Mucosa of descending colon (tissue), 3 donors: ENCODE measurements at places on chromosomes 3 and 15.

DNA sequence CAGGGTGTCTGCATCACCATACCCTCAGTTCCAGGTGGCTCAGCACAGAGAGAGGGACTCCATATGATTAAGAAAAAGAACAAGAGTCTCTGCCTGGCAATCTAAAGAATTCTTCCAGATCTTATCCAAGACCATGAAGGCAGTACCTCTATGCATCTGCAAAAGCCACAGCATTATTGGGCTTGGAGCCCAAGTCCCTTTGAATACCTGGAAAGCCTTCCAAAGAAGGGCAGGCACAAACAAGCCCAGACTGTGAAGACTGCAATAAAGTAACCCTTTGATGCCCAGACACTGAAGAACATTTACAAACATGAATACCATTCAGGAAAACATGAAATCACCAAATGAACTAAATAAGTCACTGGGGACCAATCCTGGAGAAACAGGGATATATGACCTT lies 60.9 kb upstream of the DIPK2A start:
- no peak for DNase-seq

DNA sequence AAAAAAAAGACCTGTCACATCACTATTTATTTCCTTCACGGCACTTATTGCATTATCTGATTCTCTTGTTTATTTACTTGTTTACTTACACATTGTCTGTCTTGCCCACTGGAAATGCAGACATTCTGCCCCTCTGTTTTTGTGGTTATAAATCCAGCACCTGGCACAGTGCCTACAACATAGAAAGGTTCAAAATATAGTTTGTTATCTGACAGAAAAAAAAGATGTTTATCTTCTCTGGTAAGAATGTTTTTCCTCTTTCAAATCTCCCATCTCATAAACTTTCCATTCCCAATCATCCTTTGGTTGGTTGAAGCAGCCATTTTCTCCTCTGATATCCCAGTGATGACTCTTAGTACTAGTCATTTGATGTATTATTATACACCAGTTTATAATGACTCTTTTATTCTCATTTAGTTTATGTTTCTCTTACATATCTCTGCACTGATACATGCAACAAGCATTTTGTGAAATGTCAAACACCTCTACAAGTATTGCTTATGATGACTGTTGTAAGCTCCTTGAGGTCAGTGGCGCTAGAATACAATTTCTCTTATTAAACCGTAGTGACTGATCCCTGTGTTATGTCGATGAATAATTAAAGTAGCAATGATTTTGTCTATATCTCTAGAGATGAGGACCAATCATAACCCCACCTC lies 398.4 kb upstream of the TBL1XR1 start:
- no peak for DNase-seq

DNA sequence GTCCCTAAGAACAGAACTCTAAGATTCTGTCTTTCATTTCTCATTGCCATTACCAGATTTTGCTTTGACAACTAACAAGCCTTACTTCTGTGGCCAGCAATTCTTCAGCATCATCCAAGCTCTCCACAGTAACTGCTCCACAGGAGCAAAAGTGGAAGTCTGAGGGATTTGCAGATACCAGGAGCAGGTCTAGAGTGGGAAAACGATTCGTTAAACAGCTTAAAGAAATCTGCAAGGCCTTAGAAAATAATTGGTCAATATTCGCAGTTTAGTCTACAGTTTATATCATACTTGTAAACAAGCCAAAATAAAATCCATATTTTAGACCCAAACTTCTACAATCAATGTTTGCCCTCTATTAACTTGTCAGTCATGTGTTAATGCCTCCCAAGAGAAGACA lies 24.1 kb downstream of the MYH15 start:
- no peak for DNase-seq

DNA sequence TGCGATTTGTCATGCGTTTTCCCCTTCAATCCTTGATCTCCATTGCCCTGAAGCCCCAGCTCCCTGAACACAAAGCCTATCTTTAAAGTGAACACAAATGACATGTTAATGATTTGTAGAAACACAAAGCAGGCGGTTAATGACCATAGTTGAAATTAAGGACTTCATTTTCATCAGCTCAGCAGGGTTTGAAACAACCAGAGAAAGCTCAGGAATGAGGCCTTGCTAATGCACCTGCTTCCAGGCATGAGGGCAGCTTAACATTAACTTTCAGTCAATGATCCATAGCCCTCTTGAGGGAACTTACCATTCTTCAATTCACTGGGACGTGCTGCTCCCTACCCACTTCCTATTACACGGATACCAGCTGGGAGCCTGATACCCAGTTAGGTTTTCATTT lies 427.2 kb upstream of the CBLB start:
- no peak for DNase-seq

- no peak for DNase-seq
These were observed 386.3 kb upstream of the EPHA6 start for GRCh38 chr3:96428097-96428496.

DNA sequence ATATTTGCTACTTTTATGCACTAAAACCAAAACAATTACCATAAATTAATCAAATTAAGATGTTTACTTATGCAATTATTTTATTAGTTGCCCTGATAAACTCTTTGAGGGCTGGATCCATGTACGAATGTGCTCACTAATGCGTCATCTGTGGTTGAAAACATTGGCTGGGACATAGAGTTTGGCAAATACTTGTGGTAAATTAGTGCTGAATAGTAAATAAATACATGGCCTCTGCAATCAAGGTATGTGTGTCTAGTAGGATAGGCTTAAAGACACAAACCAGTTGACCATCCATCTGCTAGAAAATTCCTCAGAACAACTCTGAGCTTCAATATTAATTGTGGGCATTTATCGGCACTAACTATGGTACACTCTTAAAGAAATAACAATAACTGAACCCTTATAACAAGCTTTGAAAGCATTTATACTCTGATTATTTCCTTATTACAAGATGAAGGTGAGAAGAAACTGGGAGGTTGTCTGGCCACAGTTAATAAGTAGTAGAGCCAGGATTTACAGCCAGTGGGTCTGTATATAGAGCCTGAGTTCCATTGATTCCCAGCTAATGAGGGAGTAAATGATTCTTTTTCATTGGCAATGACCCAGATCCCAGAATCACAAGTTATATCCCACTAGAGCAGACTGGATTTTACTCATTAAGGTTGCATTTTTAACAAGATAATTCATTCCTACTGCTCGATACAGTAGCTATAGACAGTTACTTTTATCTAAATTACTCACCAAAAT lies 169.5 kb upstream of the CNTN6 start:
- no peak for DNase-seq

- no peak for DNase-seq
These were observed 294.2 kb downstream of the TIGIT start for GRCh38 chr3:114587986-114588385.

GRCh38 chr3:193910886-193911738 lies 224.8 kb upstream of the HES1 start:
- no peak for DNase-seq

DNA sequence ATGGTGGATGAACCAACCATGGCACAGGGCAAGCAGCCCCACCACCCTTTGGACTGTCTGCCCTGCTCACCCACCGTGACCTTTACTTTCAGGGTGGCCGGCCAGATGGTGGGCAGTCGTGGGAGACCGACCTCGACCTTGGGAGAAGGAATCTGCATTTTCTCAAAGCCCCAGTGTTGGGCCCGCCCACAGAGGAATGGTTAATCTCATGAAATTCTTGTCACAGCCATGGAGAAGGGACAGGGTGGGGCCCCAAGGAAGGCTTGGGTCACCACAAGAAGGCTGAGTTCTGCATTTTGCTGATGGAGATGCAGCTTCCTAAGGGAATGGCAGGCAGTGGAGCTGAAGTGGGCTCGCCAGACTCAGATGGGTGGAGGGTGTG lies 2.9 kb downstream of the PLXND1 start:
- no peak for DNase-seq

- DNase-seq: no peak
These were observed 4.5 kb upstream of the LSG1 start for GRCh38 chr3:194676471-194676870.

GRCh38 chr15:35519541-35520149 lies 26.3 kb downstream of the DPH6 start:
- no peak for DNase-seq

- no peak for DNase-seq
These were observed 2.3 kb downstream of the SERP1 start for GRCh38 chr3:150544041-150544440.
